NCI-H345 (cell line): ENCODE measurements at places on chromosomes 13 and 19.

- DNase-seq = no peak
Measured at GRCh38 chr13:49701491-49701890, 10.2 kb upstream of the EBPL start.

DNA sequence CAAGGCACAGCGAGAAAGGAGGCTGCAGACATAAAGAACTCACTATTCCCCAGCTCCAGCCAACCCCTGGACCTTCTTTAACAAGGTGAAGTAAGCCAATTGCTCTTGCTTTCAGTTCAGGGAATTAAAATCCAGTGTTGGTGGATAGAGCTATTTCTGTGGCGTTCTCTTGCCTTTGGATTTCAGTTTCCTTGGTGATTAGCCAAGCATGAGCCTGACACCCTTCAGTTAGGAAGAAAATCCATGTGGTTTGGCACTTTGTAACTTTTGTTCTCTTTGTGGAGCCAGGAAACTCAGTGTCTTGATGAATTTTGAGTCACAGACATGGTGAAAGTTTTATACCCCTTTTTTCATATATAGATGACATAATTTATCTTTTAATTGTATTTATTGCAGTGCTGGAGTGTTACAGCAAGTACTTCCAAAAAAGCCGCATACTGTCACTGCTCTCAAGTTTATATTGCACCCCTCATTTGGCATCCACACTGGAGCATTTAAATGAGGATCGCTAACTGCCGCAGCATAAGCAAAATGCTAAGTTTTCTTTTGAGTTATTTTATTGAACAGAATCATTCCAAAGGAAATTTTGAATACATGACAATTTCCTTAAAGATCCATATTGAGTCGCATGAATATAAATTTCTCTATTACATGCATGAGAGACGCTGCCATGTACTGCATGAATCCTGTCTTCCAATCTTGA is 406.8 kb downstream of the MYO16 start:
- no peak for DNase-seq

DNA sequence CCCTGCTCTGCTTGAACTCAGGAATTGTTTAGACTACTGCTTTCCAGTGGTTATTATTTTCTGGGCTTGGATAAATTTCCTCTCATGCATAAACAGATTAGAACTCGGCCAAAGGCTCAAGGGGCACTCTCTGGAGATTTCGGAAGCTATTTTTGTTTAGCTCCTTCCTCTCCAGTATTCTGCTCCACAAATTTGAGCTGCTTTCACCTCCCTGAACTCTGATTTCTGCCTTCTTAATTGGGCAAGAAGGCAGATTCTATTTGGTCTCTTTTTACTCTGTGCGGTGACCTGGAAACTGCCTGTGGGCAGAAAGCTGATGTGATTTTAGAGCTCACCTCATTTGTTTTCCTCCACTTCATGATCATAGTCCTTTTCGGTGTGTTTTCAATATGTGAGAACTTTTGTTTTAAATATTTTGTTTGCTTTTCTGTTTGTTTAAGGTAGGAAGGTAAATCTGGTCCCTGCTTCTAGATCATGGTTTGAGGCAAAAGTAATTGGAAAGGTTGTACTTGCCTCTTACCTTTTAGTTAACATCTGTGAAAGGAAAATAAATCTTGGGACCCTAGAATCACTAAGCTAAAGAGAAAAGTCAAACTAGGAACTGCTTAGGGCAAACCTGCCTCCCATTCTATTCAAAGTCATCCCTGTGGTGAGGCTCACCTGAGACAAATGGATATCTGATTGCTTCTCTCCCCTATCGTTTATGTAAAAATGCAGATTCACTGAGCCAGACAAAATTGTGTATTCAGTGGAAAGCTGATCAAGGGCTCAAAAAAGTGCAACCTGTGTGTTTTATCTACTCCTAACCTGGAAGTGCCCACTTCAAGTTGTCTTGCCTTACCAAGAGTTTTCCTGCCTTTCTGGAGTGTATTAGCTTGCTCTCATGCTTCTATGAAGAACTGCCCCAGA is 714.7 kb upstream of the PCDH20 start:
- DNase-seq = no peak

GRCh38 chr13:110157718-110158117 is 149.2 kb downstream of the COL4A1 start:
- no peak for DNase-seq

GRCh38 chr19:2540646-2541454 is 64.9 kb downstream of the GADD45B start:
- DNase-seq = no peak

DNA sequence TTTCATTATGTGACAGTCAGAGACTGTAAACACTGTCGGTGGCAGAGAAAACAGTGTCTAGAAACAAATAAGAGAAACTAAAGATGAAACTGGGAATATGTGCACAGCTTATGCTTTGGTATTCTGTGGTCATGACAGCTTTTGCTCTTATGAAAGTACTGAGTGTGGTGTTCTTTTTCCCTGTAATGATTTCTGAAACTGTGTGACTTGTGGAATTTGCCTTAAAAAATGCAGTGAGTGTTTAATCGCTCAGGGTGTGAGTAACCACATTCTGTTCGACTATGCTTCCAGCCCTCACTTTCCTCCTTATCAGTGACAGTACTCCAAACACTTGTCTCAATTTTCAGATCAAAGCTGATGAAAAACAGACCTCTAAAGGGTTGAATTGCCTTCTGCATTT is 66.9 kb upstream of the DIAPH3 start:
- DNase-seq = no peak

DNA sequence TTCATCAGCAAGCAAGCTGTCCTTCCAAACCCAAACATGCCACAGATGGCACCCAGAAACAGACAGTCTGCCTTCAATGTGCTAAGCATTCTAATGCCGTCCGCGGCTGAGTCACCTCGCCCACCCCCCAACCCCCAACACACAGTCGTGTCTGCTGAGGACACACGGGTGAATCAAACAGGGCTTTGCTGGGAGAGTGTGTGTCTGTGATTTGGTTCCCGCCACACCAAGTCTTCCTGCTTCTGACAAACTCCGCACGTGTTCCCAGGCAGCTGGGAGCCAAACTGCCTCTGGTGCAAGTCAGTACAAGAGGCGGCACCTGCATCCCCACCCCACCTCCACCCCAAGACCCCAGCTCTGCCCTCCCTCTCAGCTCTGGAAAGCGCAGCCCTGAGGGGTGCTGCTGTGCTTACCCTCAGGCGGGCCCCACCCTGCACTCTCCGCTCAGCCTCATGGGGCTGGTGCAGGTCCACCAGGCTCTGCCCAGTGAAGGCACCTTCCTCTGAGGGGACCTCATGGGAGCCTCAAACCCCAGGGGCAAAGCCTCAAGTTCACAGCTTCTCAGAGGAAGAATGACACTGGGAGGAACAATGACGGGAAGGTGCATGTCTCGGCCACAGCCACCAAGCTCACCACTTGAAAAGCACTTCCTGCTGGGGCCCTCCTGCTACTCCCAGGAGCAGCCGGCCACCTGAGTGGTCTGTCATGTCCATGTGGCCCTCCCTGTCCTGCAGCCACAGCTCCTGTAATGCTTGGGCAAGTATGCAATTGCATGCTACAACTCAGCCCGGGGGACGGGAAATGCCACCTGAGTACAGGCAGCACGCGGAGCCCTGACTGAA is 15.0 kb upstream of the SLC35E1 start:
- DNase-seq = no peak

DNA sequence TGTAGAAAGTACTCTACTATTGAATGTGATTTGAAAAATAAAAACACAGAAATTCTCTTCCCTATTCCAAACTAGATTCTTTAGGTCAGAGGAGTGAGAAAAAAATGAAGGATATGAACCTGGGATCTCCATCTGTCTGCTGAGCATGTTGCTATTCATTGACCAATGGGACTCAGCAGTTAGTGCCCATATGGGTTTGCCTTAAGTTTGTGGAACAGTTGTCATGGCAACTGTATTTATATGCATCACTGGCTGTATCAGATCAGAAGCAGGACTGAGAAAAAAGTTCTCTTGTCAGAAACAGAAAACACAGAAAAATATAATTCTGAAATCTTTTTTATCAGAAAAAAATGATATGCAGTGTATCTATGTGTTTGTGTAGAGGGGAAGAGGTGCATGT is 73.3 kb upstream of the ATXN8OS start:
- DNase-seq = no peak

DNA sequence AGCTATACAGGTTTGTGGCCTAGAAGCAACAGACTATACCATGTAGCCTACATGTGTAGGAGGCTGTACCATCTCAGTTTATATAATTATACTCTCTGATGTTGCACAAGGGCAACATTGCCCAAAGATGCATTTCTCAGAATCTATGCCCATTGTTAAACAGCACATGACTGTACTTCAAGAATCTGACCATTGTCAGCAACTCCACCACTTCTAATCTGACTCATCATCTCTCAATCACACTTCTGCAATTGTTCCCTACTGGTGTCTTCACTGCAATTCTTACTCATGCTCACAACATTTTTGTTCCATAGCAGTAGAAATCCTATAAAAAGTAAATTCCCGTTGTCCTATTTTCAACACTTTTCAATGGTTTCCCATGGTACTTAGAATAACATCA is 63.9 kb upstream of the ATXN8OS start:
- DNase-seq = no peak

DNA sequence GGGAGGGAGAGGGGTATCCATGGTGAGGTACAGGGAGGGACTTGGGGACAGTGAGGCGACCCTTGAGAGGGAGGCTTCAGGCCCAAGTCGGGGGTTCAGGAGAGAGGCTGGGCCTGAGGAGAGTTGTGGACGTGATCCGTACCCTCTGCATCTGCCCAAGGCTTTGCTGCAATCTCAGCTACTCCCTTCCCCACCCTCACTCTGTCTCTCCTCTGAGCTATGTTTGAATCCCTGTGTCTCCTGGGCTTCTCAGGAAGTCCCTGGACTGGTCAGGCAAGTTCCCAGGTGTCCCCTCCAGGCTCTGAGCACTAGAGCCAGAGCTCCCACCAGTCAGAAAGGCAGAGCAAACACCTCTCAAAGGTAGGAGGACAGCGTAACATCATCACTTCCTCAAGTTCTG is 1.8 kb downstream of the LIN37 start:
- no peak for DNase-seq
